ENCODE measurements at places on chromosomes 11 and 22.

GRCh38 chr11:118633979-118634378 is 26.6 kb downstream of the PHLDB1 start:
- peak; percentile 41 for DNase-seq

GRCh38 chr11:79366218-79366617 is 74.6 kb downstream of the TENM4 start:
- no peak for DNase-seq

DNA sequence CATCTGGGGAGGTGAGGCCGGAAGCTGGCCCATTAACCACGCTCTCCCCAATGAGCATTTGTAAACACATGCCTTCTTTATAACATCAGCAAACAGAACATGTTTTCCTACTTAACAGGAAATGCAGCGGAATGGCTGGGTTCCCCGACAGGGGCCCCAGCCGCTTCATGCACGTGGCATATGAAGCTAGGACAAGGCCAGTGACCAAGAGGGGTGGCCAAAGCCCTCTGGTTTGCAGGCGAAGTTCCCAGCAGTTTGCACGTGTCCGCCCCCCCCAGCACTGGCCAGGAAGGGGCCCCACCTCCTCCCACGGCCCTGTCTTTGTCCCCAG is 38.7 kb upstream of the LINC01488 start:
- peak; percentile 46 for DNase-seq

GRCh38 chr11:64923151-64923661 is 1.3 kb upstream of the PPP2R5B start:
- DNase-seq, result no peak

- peak; percentile 10 for DNase-seq
Measured at GRCh38 chr22:30605449-30606110, 1.4 kb upstream of the TCN2 start.

DNA sequence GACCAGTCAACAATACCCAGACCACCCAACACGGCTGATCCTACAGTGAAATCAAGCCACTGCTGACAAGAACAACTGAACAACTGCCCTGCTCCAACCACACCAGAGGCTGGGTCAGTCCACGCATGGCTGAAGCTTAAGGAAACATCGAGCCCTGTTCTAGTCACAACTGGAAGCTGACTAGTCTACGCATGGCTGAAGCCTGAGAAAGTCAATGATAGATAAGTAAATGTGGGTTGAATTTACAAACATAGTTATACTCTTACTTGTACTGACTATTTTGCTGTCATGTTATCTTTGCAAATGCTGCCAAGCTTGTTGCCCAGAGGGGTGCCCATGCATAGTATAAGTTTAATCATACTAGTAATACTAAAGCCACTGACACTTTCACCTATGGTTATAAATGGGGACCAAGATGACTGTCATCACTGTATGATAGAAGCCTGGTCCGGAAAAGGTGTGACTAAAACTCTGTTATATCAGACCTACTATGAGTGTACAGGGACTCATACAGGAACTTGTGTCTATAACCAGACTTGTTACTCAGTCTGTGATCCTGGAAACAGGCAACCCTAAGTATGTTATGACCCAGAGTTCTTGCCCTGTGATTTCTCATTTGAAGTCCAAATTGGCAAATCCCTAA is 43.4 kb upstream of the GLYAT start:
- DNase-seq, result no peak

DNA sequence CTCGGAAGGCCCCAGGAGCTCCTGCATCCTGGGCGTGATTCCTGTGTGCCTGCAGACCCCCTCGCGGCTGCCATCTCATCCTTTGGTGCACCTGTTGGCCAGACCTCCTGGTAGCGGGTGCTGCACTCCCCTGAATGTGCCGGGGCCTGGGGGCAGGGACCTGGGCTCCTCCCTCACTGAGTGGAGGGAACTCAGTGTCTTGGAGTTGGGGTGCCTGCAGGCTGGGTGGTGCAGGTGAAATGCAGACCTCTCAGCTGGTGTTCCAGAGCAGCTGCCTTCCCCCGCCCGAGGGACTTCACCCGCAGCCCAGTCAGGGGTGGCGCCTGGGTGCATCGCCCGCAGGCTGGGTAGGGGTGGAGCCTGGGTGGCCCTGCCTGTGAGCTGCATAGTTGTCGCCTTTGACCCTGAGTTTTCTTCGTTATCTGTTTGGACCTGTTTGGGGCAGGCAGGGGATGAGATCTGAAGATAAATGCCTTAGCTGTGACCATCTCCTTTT is 31.4 kb downstream of the LRP5 start:
- no peak for DNase-seq

DNA sequence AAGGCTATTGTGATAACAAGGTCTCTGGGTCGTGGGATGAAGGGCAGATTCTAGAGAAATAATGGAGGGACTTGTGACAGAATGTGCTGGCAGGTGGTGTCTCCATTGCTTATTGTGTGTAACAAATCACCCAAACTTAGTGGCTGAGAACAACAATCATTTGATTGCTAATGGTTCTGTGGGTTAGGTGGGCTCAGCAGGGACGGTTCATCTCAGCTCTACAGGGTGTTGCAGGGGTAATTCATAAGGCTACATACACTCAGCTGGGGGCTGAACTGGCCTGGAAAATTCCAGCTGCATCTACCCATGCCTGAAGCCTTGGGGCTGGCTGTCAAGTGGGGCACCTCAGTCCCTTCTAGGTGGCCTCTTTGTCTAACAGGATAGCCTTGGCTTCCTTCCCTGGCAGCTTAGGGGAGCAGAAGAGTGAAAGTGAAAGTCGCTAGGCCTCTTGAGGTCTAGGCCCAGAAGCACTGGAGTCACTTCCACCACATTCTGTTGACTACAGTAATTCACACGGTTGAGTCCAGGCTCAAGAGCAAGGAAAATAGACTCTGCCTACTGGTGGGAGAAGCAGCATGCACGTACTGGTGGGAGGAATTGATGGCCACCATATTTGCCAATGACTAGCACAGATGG is 308.9 kb downstream of the MN1 start:
- DNase-seq, result no peak

DNA sequence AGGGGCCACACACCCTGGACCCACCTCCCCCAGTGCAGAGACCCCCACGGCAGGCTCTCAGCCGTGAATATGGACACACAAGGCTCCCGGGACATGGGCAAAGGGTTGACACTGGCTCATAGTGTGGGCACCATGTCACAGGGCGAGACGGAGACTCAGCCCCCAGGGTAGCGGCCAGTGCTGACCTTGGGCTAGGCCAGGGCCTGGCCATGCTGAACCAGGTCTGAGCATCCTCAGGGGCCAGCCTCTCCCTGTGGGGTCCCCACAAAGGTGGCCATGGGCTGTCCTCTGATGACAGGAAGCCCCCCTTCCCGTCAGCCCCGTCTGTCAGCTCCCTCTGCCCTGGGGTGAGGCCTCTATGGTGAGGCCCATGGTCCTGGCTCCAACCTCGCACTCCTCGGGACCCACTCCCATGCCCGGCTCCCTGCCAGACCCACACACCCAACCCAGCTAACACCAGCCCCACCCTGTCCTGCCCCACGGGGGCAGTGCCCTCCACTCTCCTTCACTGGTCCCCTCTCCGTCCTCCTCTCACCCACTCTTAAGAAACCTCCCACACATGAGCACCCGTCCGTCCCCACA is 19.0 kb upstream of the PRODH start:
- no peak for DNase-seq

GRCh38 chr22:44098021-44098739 is 74.1 kb downstream of the PARVB start:
- DNase-seq, result no peak

DNA sequence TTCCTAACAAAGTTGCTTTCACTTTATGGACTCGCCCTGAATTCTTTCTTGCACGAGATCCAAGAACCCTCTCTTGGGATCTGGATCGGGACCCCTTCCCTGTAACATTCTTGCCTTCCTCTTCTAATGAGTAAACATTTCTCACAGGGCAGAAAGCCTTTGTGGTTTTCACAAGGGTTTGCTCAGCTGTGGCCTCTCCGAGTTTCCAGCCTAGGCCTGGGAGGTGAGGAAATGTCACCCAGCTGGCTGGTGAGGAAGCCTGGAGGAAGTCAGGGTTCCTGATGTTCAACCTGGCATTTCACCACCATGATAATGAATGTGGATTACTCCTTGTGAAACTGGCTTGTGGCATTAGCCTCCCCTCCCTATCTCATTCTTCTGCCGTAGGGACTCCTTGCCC is 224.9 kb downstream of the DSCAML1 start:
- no peak for DNase-seq

DNA sequence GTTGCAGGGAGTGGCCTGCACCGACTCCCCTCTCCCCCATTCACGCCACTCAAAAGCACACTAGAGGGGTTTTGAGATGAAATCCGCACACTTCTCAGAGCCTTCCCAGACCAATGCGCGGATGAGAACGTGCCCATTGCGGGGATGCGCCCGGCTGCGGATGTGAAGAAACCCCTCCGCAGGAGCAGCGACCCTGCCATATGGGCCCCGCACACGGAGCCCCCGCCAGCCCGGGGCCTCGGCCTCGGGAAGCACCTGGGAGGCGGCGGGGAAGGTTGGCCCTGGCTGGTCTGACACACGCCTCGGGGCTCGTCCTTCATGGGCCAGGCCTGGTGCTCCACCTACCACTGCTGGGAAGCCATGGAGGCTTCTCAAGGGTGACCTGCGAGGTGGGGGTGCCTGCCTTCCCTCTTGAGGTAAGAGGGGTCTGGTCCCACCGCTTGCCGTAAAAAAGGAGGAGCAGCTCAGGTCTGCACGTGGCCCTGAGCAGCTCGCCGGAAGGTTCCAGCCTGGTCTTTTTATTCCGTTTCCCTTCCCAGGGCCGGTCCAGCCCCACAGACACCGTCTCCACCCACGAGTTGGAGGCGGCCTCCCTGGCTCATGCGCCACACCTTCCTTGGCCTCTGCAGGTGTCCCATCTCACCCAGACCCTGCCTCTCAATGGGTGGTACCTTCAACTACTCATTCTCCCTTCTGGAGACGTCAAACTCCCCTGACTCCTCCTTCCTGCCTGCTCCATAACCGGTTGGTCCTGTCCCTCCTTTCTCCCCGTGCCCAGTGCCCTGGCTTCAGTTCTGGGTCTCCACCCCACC is 39.4 kb downstream of the TRMU start:
- DNase-seq, result no peak

GRCh38 chr11:104968856-104969776 is 742 bp upstream of the CASP4 start:
- peak; percentile 2 for DNase-seq

DNA sequence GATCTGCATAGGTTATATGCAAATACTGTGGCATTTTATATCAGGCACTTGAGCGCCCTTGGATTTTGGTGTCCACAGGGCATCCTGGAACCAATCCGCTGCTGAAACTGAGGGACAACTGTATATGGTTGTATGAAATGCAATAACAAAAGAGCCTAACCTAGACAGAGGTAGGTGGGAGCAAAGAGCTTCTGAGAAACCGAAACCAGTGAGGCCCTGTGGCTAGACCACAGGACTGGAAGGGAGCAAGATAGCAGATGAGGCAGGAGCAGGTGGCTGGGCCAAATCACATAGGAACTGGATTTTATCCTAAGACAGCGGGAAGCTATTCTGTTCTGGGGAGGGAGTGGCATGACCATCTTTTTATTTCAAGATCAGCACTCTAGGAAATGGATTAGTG is 30.1 kb downstream of the RCN1 start:
- no peak for DNase-seq

DNA sequence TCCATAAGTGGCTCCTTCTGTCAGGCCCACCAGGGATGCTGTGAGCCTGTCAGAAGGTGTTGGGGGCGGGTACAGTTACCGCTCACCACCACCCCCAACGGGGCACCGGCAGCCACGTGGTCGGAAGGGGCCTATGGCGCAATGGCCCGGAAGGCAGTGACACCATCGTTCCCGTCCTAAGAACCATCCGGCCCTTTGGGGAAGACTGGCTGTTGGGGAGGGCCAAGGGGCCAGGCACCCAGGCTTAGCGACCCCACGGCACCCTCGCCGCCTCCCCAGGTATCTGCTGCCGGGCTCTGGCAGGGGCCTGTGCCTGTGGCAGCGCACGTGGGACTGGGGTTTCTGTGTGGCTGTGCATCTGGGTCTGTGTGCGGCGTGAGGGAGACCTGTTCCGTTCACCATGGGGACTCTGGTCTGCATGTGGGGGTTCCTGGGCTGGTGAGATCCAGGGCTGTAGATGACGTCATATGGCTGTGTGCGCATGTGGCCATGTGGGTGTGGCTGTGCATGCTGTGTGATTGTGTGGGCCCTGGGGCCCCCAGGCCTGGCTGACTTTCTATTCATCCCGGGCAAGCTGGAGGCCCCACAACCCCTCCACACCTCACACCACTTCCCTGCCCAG is 717 bp downstream of the OSM start:
- no peak for DNase-seq

DNA sequence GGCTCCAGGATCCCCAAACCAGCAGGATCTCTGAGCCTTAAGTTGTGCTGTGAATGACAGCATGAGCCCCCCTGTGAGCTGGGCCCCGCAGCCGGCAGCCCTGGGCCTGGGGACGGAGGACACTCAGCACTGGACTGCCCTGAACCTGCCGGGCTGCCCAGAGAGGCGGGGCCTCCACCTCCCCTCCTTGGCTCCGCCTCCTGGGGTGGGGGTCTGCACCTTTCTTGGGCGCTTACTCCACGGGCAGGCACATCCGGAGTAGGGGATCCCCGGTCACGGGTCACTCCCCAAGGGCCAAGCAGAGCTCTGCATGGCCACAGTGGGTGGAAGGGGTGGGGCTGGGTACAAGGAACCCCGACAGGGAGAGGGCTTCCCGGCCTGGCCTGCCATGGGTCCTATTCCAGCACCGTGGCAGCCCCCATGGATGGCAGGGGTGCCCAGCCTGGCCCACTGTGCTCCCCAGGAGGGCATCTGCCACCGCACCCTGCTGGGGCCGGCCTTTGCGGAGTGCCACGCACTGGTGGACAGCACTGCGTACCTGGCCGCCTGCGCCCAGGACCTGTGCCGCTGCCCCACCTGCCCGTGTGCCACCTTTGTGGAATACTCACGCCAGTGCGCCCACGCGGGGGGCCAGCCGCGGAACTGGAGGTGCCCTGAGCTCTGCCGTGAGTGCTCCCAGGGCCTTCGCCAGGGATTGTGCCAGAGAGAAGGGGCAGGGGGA is 5.4 kb downstream of the MUC5B start:
- no peak for DNase-seq

GRCh38 chr22:25362215-25362882 is 142.9 kb downstream of the CRYBB2 start:
- no peak for DNase-seq

DNA sequence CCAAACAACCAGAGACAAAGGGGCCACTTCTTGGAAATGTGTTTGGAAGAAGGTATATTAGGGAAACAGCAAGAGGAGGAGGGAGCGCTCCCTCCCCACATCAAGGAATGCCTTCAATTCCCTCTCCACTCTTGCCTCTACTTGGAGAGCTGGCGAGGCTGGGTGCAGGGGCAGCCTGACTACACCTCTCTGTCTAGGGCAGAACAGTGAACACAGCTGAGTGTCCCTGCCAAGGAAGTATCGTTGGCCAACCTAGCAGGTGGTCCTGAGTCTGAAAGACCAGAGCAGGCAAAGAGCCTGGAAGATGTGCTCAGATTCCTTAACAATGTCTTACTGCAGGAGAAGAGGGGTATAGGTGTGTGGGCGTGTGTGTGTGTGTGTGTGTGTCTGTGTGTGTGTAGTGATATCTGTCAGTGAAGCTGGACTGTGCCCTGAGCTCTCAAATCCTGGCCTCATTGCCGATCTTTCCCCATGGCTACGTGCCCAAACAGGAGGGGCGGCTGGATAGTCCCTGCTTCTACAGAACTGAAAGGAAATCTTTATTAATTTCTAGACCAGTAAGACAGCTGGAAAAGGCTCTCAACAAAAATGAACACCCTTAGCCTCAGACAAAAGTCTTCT is 46.8 kb downstream of the PAMR1 start:
- no peak for DNase-seq
